ENCODE measurements at places on chromosomes 13 and 19.

DNA sequence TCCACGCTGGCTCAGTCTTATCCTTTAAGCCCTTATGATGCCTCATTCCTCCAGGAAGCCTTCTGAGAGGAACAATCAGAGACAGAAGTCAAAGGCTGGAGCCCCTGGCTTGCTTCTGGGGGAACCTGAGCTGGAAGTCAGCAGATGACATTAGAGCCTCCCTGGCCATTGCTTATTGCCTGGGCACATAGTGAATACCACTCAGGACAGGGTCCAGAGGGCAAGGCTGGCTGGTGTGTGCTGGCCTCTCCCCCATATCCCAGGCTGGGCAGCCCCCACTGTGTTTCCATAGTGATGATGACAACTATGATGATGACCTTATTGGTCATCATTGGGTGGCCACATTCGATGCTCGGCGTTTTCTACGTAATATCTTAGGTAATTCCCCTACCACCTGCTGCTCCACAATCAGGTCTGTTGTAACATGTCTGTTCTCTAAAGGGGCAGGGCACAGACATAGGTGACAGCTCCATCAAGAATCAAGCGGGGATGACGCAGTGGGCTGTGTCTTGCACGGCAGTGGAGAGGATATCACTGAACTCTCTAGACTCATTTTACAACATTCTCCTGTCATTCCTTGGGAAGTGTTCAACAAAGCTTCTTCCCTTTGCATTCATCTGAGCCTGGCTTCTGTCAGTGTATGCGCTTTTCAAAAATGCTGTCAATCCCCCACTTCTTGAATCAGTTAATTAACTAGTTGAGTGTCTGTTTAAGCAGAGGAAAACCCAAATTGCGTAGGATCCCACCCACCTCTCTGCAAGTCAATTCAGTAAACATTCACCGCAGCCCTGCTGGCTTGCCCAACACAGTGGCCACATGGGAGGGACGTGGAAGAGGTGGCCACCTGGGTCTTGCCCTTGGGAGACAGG, 89.4 kb upstream of the TSHZ3 start:
- no peak for DNase-seq

DNA sequence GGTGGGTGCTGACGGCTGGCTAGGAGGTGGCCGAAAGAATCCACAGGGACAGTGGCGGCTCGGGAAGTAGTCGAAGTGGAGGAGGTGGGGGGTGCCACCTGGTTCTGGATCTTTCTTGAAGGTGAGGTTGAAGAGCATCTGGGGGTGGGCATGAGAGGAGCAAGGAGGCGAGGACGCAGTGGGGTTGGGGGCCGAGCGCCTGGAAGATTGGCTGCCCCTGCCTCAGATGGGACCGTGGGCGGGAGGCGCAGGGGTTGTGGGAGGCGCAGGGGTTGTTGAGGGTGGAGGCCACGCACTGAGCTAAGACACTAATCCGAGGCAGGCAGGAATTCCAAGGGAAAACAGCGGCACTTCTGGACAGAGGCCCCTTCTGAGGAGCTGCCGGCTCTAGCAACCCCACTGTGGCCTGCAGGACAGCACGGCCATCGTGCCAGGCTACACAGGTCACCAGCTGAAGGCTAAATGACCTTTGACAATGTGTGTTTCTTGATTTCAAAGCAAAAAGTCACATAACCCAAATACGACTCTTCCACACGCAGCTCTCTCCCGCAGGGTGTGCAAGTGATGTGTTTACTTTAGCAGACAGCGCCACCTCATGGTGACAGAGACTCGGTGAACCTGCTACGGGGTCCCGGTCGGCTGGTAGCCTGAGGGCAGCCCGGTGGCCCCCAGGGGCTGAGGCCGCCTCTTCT, 44.1 kb upstream of the RANBP3 start:
- peak; percentile 17 for DNase-seq

- no peak for DNase-seq
These were observed 25.5 kb downstream of the KCTD12 start for GRCh38 chr13:76860706-76861105.

DNA sequence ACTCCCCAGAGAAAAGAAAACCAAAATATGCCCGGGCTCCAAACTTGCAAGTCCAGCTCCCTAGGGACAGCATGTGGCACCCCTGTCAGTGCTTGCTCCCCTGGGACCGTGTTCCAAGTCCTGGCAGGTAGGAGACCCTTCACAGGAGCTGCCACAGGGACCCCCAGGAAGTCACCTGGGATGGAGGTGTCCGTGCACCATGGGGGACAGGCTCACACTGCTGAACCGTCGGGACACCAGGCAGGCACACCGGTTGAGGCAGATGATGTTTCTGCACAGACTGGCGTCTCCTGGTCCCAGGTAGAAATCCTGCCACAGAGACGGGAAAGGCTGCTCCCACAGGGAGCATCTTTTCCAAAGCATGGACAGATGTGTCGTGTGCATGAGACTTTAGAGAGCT, 11.7 kb upstream of the PROZ start:
- no peak for DNase-seq

- DNase-seq, result no peak
These were observed 101.0 kb downstream of the SPACA7 start for GRCh38 chr13:112477070-112477619.

GRCh38 chr19:36418287-36419001, at the start of gene ZFP82:
Gene ZFP82 (minus strand): TSS chr19:36418644. CDS start chr19:36409789, 8,855 bp downstream.
- peak; percentile 79 for DNase-seq

All from DMS79 treated with DMSO at 0.1 percent for 48 hours (cell line).